Activated naive CD4-positive, alpha-beta T cell (primary cell): ENCODE measurements at places on chromosomes 7 and 10.

- DNase-seq, result peak; percentile 61
Measured at GRCh38 chr10:118850418-118851061, 95.8 kb upstream of the CACUL1 start.

GRCh38 chr7:116630357-116630756 lies 41.6 kb upstream of the MET start:
- no peak for DNase-seq

GRCh38 chr7:12640299-12641096 lies 46.9 kb upstream of the ARL4A start:
- no peak for DNase-seq

- no peak for DNase-seq
Measured at GRCh38 chr7:21184942-21185652, 242.8 kb upstream of the SP4 start.

- DNase-seq, result no peak
Measured at GRCh38 chr7:5779141-5779540, 2.3 kb downstream of the RNF216 start.

GRCh38 chr7:50733552-50733951 lies 49.1 kb downstream of the GRB10 start:
- no peak for DNase-seq

- no peak for DNase-seq
Measured at GRCh38 chr10:129718548-129719414, 245.3 kb downstream of the EBF3 start.

DNA sequence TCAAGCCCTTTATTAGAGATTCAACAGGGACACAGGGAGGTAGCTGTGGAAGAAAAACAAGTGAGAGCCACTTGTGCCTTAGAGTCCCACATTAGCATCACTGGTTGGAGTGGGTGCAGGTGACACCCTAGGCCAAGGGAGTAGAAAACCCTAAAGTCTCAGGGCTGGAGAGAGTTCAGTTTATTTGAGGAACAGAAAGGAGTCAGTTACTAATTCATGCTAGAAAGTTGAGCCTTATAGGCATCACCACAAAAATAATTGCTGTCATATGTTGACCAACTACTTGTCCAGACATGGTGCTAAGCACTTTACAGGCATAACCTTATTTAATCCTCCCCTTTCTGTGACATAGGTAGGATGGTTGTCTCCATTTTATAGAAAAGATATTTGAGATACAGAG lies 20.9 kb upstream of the ACSL5 start:
- no peak for DNase-seq

DNA sequence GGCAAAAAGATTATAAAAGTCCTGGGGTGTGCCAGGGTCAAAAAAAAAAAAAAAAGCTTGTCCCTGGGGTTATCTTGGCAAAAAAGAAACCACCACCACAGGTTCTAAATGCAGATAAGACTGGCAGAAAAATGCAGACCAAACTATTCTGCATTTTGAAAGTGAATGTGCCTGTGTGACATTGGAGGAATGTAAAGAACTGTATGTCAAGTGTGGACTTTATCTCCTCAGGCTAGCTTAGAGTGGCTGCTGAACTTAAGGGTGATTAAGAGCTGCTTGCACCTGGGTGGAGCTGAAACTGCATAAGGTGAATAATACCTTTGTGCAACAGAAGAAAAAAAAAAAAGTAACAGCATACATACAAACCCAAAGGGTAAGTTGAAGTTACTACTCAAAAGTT lies 1.3 kb upstream of the NAPEPLD start:
- no peak for DNase-seq

DNA sequence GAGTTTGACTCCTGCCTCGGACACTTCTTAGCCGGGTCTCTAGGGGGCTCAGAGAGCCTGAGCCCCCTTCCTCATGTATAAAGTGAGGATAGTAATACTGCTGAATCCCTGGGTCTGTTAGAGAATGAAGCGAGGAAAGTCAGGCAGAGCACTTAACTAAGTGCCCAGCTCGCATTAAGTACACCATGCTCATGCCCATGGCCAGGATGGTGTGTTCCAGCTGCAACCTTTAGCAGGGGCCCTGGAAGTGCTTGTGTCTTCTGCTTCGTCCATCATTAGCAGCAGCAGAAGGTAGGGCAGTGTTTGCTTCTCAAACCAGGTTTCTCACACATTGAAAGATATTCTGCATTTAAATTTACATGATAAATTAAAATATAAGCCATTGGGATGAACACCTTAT lies 27.3 kb upstream of the WDFY4 start:
- no peak for DNase-seq

DNA sequence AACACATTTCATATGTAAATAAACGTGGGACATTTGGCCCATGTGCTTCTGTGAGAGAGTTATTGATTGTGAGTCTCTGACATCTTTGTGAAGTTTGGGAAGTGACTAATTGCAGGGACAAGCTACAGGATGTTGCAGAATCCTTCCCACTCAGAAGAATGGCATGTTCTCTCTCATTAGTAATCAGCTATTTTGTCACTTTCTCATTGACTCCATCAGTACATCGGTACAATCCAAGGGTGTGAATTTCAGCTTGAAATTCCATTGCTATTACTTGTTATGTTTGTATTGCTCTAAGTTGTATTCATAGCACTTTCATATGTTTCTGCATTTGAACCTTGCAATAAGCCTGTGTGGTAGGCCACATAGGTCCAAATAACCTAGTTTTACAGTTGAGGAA lies 100.0 kb upstream of the KCNMA1 start:
- DNase-seq, result no peak

GRCh38 chr10:7085913-7086589 lies 324.8 kb downstream of the SFMBT2 start:
- no peak for DNase-seq

GRCh38 chr7:44849259-44849884 lies 1.5 kb upstream of the H2AZ2 start:
- no peak for DNase-seq

GRCh38 chr10:116710076-116710475 lies 32.3 kb downstream of the HSPA12A start:
- DNase-seq, result no peak

GRCh38 chr10:124697837-124698544 lies 46.2 kb downstream of the FAM53B start:
- no peak for DNase-seq

- DNase-seq, result no peak
Measured at GRCh38 chr10:9885761-9886160, 1131.9 kb upstream of the CELF2 start.

DNA sequence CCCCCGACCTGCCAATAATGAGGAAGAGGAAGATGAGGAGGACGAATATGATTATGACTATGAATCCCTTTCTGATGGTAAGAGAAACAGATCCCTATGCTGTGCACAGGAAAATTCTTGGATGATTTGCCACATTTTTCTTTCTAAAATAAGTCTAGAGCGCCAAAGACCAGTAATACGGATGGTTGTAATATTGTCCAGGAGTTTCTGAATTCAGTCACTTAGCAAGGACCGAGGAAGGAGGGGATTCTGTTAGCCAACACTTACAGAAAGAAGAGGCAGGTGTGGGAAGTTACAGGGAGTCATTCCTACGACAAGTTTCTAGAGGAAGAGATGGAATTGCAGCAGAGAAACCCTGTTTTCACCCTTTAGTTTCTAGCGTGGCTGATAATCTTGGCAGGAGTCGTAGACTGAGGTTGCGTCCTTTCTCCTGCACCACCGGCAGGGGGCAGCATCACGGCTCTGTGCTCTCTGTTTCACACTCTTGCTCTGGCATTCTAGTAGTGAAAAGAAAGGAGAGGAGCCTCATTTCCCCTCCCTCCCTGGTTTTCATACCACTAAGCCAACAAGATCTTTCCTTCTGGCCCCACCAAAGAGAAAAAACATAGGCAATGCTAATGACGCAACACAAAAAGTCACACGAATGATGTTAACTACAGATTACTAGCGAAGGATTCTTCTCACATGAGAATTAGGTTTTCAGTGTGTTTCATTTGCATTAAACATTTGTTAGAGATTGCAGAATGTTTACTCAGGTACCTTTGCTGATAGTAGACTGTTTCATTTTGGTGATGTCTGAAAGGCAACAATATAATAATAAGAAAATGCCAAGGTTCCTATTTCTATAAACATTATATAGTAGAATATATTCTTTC lies 82.7 kb downstream of the NOC3L start:
- DNase-seq, result peak; percentile 13

- DNase-seq, result no peak
Measured at GRCh38 chr10:60276232-60276631, 113.4 kb downstream of the ANK3 start.

- no peak for DNase-seq
Measured at GRCh38 chr10:79333513-79333912, 13.8 kb upstream of the PPIF start.

DNA sequence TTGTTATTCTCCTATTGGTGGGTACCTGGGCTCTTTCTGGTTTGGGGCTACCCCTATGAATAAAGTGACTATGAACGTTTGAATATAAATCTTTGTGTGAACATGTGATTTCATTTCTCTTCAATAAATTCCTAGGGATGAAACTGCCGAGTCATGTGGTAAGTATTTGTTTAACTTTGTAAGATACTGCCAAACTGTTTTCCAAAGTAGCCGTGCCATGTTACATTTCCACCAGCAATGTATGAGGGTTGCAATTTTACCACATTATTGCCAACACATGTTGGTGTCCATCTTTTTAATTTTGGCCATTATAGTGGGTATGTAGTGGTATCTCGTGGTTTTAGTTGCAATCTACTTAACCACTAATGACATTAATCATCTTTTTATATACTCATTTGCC lies 94.7 kb downstream of the ZNRF2 start:
- DNase-seq, result no peak

DNA sequence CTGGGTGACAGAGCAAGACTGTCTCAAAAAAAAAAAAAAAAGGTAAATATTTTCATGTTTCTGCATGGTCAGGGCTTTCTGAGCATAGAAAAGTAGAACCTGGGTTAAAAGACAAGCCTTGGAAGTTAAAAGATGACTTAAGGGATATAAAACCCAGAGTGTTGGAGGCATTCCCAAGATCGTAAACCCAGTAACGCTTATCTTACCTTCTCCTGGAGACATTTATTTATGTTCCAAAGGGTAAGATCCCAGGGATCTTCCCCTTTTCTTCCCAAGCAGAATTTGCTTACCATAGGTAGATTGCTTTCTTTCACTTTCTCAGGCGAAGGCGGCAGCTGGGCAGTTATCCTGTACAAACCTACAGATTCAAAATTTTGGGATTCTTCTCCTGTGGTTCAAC lies 22.2 kb downstream of the SUGCT start:
- DNase-seq, result no peak

DNA sequence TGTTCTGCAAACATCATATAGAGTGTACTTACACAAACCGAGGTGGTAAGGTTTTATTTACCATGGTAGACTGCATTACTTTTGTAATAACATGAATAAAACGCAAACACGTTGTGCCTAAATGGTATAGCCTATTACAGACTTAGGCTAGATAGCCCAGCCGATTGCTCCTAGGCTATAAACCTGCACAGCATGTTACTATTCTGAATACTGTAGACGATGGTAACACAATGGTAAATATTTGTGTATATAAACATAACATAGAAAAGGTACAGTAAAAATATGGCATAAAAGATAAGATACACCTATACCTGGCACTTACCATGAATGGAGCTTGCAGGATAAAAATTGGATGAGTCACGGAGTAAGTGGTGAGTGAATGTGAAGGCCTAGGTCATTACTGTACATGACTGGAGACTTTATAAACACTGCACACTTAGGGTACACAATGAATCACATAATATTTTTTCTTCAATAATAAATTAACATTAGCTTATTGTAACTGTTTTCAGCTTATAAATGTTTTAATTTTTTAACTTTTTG lies 16.3 kb downstream of the AKR1D1 start:
- DNase-seq, result no peak

DNA sequence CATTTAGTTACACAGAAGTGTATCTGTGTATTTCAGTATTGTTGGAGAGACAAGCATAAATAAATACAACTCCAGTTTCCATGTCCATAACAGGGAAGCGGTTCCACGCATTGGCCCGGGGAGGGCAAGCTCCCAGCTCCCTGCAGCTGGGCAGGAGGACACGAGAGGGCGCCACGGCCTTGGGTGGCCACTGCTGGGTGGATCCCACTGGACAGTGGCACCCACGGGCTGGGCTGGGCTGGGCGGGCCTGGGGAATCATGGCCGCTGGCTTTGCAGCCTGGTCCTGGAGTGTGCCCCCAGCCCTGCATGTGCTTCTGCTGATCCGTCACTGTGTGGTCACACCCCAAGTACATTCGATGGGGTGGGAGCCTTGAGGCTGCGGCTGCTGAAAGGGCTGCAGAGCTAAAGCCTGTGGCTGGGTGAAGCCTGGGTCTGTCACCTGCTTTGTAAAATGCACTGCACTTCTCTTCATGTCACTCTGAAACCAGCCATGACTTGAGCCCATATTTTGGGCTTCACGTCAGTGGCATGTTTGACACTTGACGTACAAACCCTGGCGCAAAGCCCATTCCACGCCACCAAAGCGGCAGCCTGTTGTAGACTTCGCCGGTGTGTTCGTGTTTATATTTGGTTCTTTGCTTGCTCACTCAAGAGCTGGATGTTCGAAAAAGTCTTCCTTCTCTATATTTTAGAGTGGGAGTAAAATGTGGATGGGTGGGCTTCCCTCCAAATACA lies 27.5 kb downstream of the LRRC27 start:
- DNase-seq, result no peak

- no peak for DNase-seq
Measured at GRCh38 chr10:131728286-131729228, 172.3 kb upstream of the PPP2R2D start.

GRCh38 chr7:18844735-18845134 lies 272.7 kb downstream of the TWIST1 start:
- no peak for DNase-seq

GRCh38 chr10:125824736-125825135 lies 1.4 kb downstream of the BCCIP start:
- DNase-seq, result no peak

DNA sequence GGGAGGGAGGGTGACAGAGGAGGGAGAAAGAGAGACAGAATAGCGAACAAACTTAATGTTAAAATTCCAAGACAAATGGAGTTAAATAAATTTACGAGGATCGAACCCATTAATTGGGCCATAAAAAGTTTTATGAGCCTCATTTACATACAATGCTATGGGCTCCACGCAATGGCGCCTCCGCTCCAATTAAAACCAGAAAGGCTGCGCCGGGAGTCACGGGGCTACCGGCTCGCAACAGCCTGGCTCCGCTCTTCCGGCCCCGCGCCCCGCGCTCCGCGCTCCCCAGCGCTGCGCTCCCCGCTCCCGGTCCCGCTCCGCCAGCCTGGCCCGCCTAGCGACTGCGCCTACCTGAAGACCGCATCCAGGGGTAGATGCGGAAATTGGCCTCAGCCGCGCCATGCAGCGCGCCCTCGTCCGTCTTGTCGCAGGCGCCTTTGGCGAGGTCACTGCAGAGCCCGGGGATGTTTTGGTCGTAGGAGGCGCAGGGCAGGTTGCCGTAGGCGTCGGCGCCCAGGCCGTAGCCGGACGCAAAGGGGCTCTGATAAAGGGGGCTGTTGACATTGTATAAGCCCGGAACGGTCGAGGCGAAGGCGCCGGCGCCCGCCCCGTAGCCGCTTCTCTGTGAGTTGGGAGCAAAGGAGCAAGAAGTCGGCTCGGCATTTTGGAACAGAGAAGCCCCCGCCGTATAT lies 513 bp downstream of the HOXA7 start:
- no peak for DNase-seq

DNA sequence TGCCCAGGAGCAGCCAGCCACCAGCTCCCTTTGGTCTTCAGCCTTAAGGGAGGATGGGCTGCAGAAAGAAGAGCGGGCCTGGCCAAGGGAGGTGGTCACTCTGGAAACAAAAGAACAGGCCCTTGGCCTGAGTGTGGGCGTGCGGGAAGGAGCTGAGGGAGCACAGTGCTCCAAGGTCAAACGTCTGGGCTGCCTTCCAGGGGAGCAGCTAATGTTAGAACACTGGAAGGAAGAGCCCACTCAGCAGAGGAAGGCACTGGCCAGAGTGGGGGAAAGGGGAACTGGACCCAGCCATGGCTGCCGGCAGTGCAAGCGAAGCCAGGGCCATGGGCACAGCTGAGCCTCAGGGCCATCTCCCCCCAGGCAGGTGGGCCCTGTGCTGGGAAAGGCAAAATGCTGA lies 42.7 kb downstream of the FAM53B start:
- no peak for DNase-seq
